ENCODE measurements at places on chromosomes 16 and 17. TPM values are rescaled to one million over a fixed set of nuclear protein-coding genes. Genes with fewer than 3 reads are reported as not detected.

DNA sequence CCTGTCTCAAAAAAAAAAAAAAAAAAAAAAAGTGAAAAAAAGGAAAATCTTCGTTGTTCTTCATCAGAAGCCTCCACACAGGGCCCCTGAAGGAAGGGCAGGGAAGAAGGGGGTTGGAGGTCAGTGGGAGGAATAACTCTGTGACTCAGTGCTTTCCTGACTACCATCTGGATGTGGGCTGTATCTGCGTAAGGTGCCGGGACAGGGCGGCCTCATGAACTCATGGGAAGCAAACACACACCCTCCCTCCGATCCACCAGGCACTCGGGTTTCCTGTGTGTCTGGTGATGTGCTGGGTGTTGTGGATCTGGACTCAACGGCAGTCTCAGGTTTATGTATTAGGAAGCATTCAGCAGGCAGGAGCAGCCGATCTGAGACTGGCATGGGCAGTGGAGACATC is 691.6 kb downstream of the WWOX start:
- H3K36me3 ChIP-seq, result no peaks in the 10 kb centered on the region
- no peaks in the 10 kb centered on the region for H3K27me3 ChIP-seq
- H3K4me1 ChIP-seq, result no peaks in the 10 kb centered on the region
- H3K27ac ChIP-seq, result no peak overlapping the region

DNA sequence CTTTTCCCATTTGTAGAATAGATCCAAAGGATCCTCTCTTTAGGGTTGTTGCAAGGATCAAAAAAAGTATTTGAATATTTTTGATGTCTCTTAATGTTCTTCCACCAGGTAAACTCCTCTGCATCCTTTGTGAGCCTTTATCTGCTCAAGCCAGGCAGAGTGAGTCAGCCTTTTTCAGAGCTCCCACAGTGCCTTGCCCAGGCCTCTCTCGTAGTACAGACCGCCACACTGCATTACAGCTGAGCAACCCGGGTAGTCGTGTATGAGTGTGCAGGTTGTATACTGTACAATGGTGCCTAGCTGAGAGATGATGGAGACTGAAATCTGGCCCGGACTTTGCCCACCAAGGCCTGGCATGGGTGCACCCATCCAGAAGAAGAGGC is 20.9 kb downstream of the RHBDL3 start:
- no peaks in the 10 kb centered on the region for H3K4me1 ChIP-seq
- H3K27ac ChIP-seq, result no peak overlapping the region
- no peaks in the 10 kb centered on the region for H3K36me3 ChIP-seq
- no peak overlapping the region for H3K4me3 ChIP-seq

The ASPHD1 gene
- polyA plus RNA-seq, result 21.2 TPM

DNA sequence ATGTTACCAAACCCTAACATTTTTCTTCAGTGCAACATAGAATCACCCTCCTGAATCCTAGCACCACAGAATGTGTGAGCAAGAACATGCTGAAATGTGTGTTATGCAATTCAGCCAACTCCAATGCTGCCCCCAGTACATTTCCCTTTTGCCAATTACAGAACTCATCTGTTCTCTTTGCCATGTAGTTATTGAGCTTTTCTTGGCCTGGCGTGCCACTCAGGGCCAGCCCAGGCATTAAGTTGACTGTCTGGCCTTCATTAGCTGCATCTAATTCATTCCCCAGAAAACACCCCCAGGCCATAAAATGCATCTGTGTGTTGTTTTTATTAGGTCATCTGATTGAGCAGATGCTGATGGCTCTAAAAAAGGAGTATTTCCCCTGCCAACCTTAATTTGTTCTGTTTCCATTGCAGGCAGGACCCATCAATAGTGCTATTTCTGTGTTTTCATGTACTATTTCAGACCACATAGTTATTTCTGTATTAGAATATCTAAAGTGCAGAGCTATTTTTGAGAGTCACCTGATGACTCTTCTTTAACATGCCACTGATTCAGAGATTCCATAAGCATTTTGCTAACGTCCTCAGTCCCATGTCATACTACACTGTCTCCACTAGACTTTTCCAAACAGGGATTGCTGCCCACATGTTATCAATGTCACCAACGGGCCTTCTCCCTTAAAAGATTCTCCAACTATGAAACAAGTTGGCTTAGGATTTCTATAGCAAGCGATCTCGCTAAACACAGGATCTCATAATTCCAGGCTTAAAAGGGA is 969.7 kb downstream of the CDH11 start:
- no peak overlapping the region for H3K4me3 ChIP-seq
- H3K27me3 ChIP-seq, result no peaks in the 10 kb centered on the region
- no peaks in the 10 kb centered on the region for H3K4me1 ChIP-seq

GRCh38 chr17:13030459-13031300 is 12.9 kb upstream of the ELAC2 start:
- no peak overlapping the region for H3K4me3 ChIP-seq
- no peaks in the 10 kb centered on the region for H3K36me3 ChIP-seq
- no peaks in the 10 kb centered on the region for H3K4me1 ChIP-seq
- no peaks in the 10 kb centered on the region for H3K27me3 ChIP-seq

Data from pancreas (tissue), 10 donors.